ENCODE measurements at places on chromosomes 11 and 22.

- H3K36me3 ChIP-seq: no peaks in the 10 kb centered on the region
- H3K4me3 ChIP-seq: no peak overlapping the region
- H3K27ac ChIP-seq: no peak overlapping the region
- H3K27me3 ChIP-seq: no peaks in the 10 kb centered on the region
These were observed 30.8 kb upstream of the TCF20 start for GRCh38 chr22:42301077-42301741.

GRCh38 chr11:2781408-2782274 lies 81.8 kb upstream of the KCNQ1OT1 start:
- peaks cover 32% of the 10 kb centered on the region for H3K27me3 ChIP-seq
- no peaks in the 10 kb centered on the region for H3K36me3 ChIP-seq
- no peak overlapping the region for H3K4me3 ChIP-seq
- 0 out of 2 replicates have a peak, but pooled peaks cover 3% of the 10 kb centered on the region for H3K4me1 ChIP-seq

- no peaks in the 10 kb centered on the region for H3K27me3 ChIP-seq
- no peaks in the 10 kb centered on the region for H3K4me1 ChIP-seq
- DNase-seq: no peak
These were observed 15.3 kb upstream of the APOL3 start for GRCh38 chr22:36175892-36176291.

- DNase-seq: no peak
- no peak overlapping the region for H3K27ac ChIP-seq
- no peak overlapping the region for H3K4me3 ChIP-seq
- peaks cover 12% of the 10 kb centered on the region for H3K4me1 ChIP-seq
These were observed 46.4 kb upstream of the AMOTL1 start for GRCh38 chr11:94721565-94722292.

DNA sequence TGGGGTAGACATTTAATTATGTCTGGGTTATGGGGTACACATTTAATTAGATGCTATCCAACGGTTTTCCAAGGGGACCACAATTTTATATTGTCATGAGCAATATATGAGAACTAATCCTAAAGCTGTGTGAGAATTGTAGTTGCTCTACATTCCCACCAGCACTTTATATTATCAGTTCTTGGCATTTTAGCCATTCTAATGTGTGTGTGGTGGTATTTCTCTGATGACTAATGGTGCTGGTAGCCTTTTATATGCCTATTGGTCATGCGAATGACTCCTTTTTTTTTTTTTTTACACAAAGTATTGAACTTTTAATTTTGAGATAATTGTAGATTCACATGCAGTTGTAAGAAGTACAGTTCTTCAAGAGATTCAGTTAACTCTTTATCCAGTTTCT lies 26.2 kb downstream of the TMEM135 start:
- H3K27ac ChIP-seq: no peak overlapping the region
- no peaks in the 10 kb centered on the region for H3K36me3 ChIP-seq
- H3K27me3 ChIP-seq: no peaks in the 10 kb centered on the region
- DNase-seq: peak; percentile 12

DNA sequence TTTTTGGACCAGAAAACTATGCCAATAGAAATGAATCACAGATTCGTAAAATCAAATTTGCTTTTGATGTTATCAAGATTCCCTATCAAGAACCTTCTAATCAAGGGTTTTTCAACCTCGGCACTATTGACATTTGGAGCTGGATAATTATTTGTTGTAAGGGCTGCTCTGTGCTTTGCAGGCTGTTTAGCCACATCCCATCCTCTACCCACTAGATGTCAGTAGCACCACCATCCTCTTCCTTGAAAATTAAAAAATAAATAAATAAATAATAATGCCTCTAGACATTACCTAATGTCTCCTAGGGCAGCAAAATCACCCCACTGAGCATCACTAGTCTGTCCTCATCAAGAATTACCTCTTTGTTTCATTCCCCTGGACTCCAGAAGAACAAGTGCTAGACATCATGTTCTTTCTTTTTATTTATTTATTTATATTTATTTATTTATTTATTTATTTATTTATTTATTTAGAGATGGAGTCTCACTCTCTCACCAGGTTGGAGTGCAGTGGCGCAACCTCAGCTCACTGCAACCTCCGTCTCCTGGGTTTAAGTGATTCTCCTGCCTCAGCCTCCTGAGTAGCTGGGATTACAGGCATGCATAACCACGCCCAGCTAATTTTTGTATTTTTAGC lies 744.7 kb downstream of the KCNA4 start:
- no peaks in the 10 kb centered on the region for H3K36me3 ChIP-seq
- peaks cover 7% of the 10 kb centered on the region for H3K4me1 ChIP-seq
- no peak overlapping the region for H3K4me3 ChIP-seq
- DNase-seq: peak; percentile 59
- no peak overlapping the region for H3K27ac ChIP-seq

DNA sequence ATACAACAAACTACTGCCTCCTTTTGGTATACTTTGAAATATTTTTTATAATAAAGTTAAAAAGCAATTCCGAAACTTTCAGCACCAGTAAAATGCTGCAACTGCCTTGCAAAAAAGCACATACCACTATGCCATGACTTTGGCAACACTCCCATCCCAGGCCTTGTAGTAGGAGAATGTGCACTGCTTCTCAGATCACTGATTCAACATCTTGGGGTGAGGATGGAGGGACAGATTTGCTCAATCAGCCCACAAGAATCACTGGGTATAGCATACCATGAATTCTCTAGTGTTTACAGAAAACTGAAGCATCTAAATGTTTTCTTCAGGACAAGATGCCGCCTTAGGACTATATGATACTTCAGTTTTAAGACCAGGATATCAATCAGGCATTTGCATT lies 14.9 kb downstream of the EIF4ENIF1 start:
- H3K27ac ChIP-seq: peak overlapping the region; percentile 49
- H3K4me3 ChIP-seq: no peak overlapping the region
- no peaks in the 10 kb centered on the region for H3K27me3 ChIP-seq

DNA sequence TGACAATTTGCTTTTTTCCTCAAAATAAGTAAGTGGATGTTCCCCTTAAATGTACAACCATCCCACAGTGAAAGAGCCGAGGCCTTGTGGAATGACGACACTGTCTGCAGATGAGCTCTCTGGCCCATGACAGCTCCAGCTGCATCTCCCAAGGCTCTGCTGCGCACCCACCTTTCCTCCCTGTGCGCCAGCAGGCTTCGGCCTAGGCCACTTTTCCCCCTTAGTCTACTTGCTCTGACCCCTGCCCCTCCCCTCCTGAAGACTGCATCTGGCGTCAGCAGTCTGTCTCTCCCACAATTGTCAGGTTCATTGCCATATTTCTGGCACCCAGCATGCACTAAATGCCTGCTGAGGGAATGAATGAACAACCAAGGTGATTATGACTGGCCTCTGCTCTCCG lies 2.0 kb downstream of the TOP3B start:
- no peaks in the 10 kb centered on the region for H3K36me3 ChIP-seq
- no peak overlapping the region for H3K27ac ChIP-seq
- no peak overlapping the region for H3K4me3 ChIP-seq
- no peaks in the 10 kb centered on the region for H3K27me3 ChIP-seq
- DNase-seq: no peak

DNA sequence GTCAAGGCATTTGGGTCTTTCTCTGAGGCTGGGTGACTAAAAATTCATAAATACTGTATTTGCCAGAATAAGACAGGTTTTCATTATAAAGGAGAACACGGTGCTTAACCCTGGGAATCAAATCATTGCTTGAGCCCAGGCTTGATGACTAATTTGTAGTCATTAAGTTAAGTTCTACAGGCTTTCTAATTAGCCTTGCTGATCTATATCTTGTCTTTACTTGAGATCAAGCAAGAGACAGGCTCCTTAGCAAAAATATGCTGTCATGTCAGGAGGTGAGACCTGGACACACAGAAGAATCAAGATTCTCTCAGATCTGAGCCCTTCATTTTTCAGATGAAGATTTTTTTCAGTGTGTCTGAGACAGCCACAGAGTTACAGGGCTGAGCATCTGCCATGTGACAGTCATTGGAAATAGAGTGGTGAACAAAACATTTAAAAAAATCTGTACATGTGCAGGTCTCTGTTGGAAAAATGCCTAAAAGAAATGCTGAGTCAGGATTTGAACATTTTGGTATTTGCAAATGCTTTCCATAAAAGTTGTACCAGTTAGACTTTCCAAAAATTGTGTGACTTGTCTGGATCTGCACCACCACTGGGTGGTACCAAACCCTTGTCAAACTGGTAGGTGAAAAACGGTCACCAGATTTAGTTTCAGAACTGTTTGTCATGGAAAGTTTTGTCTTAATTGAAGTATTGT lies 14.6 kb downstream of the ACAT1 start:
- peak overlapping the region; percentile 20 for H3K27ac ChIP-seq
- DNase-seq: peak; percentile 56
- H3K27me3 ChIP-seq: no peaks in the 10 kb centered on the region
- peaks cover 12% of the 10 kb centered on the region for H3K4me1 ChIP-seq

- H3K27me3 ChIP-seq: no peaks in the 10 kb centered on the region
- no peaks in the 10 kb centered on the region for H3K36me3 ChIP-seq
- H3K4me1 ChIP-seq: no peaks in the 10 kb centered on the region
- H3K27ac ChIP-seq: no peak overlapping the region
- no peak for DNase-seq
These were observed 88.4 kb downstream of the MORC2 start for GRCh38 chr22:30880181-30880601.
